ENCODE measurements at places on chromosomes 1 and 21.

DNA sequence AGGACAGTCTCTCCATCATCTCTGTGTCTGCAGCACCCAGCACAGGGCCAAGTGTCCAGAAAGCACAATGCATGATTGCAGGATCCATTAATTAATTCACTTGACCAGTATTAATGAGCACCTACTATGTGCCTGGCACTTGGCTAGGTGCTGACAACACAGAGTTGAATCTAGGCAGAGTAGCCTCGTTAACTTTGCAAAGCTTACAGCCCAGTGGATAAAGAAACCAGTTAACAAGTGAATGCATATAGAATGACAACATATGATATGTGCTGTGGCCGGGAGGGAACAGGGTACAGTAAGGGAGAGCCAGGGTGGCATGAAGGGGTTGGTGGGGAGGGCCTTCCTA is 10.9 kb downstream of the SLC1A7 start:
- peak; percentile 35 for DNase-seq

- DNase-seq: no peak
Observed at GRCh38 chr1:33332357-33332789, 11.5 kb upstream of the A3GALT2 start.

DNA sequence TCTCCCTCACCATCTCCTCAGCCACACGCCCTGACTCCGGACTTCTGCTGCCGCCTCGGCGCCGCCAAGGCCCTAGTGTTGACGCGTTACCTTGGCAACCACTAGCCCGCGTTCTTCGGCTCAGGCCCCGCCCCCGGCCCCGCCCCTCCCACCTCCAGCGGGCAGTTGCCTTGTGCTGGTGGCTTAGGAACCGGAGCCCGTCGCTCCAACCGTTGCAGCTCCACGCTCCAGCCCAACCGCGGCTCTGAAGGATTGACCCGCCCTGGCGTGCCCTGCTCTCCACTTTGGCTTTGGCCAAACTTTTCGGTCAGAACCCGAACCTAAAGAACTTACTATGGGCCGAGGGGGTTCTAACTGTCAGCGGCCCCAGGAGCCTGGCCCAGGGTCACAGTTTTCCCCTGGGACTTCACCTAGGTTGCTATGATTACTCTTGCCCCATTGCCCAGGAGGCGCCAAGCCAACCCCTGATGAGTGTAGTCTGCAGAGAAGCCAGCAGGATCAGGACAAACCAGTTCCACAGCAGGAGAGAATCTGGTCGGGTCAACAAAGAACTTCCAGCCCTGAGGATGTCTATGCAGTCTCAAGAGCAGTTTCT is at the start of gene CFAP45:
TSS of gene CFAP45 (minus strand) at position 80 of the 595 bp plus-strand sequence. CDS start at position 13, 67 bp downstream.
- peak; percentile 98 for DNase-seq

DNA sequence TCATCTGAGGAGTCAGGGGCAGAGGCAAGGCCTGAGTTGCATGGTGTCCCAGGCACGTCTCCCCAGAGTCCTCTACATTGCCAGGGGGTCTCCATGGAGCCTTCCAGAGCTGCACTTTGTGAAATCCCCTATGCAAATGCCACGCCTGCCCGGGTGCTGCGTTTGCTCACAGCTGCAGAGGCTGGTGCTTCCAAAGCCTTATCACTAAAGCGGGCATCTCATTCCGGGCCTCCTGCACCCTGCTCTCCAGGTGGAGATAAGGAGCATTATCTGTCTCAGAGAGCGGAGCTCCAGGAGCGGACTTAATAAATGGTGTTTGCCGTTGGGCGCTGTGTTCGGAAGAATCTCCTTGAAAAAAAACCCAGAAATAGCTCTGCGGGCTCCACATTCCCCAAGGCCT is 25.9 kb upstream of the ACTL8 start:
- DNase-seq: no peak

GRCh38 chr1:247241691-247242090 is 14.2 kb upstream of the VN1R5 start:
- no peak for DNase-seq

DNA sequence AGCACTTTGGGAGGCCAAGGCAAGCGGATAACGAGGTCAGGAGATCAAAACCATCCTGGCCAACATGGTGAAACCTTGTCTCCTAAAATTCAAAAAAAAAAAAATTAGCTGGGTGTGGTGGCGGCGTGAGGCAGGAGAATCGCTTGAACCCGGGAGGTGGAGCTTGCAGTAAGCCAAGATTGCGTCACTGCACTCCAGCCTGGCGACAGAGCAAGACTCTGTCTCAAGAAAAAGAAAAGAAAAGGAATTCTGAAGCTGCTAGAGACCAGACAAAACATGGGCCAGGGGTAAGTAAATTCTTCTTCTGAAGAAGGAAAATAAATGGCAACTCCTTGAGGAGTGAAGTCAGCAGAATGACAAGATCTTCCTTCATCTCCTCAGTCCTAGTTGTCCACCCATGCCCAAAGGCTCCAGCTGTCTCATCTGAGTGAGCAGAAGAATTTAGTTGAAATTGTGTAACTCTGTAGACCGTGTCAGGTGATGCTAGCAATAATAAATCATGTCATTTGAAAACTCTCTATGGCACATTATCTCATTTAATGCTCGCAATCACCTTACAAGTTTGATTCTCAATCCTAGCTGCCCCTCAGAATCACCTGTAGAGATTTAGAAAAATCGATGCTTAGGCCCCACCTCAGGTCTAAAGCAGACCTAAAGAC is 14.3 kb downstream of the PDZK1 start:
- DNase-seq: no peak

- DNase-seq: no peak
Observed at GRCh38 chr1:206506405-206507283, 687 bp upstream of the RASSF5 start.

DNA sequence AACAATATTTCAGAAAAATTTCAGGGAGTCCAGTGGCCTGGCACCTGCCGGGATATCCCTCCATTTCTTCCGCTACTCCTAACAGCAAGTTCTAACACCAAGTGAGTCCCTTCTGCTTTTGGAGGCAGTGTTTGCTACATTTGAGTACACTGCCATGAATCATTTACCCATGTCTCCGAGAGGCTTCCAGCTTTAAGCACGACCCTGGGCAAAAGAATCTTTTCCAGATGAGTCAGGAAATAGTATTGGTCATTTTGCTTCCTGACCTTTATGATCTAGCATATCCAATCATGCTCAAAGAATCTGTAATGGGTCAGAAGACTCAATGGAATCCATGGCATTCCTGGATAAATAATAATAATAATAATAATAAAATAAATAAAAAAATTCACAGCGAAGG is 60.7 kb upstream of the FMN2 start:
- DNase-seq: peak; percentile 61

DNA sequence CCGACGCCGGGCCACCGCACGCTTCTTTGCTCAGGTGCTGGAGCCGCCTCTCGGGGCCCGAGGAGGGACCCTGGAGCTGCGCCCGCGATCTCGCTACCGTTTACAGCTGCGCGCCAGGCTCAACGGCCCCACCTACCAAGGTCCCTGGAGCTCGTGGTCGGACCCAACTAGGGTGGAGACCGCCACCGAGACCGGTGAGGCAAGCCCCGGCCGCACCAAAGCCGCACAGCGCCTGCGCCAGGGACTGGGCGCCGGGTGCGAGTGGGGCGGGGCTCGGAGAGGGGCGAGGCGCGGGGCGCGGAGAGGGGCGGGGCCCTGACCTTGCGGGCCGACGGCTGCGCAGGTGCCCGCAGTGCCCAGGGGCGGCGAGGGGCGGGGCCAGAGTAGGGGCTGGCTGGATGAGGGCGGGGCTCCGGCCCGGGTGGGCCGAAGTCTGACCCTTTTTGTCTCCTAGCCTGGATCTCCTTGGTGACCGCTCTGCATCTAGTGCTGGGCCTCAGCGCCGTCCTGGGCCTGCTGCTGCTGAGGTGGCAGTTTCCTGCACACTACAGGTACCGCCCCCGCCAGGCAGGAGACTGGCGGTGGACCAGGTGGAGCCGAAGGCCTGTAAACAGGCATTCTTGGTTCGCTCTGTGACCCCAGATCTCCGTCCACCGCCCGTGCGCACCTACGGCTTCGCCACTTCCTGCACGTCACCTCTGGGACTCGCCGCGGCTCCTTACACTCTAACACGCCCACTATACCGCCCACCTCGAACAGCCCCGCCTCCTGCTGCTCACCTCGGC is 9.8 kb upstream of the CDC20 start:
- DNase-seq: peak; percentile 98

GRCh38 chr1:44229435-44230167 is 16.3 kb downstream of the DMAP1 start:
- DNase-seq: no peak

- DNase-seq: no peak
Observed at GRCh38 chr1:189682591-189682990, 795.1 kb downstream of the BRINP3 start.

GRCh38 chr21:31874812-31875212 is 2.0 kb downstream of the HUNK start:
- DNase-seq: peak; percentile 64

DNA sequence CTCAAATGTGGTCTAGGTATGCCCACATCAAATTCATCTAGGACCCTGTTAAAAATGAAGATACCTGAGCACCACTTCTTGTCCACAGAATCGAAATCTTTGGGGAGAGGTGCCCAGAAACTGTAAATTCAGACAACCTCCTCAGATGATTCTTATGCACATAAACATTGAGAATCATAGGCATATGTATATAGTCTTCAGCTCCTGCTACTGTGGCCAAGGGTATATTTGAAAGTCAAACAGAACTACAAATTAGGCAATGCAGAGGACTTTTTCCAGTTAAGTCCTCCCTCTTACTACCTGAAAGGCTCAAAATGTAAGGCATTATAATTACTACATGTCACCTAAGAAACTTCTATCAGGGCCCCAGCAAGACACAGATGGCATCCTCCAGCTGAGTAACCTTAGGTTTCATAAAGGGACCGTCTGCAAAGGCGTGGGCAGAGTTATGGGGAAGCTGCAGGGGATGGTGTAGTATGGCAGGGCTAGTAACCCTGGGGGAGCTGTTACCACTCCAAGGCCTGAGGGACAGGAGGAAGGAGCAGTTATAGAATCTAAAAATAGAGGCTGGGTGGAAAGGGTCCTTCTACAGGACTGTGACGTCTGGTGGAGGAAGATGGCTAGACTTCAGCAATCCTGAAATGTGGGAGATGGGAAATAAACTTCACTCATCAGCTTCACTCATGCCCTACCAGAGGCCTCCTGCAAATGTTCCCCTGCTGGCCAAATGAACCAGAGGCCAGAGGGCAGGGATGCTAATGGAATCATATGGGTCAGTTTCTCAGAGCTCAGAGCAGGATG is 46.3 kb downstream of the DAB1 start:
- peak; percentile 56 for DNase-seq

DNA sequence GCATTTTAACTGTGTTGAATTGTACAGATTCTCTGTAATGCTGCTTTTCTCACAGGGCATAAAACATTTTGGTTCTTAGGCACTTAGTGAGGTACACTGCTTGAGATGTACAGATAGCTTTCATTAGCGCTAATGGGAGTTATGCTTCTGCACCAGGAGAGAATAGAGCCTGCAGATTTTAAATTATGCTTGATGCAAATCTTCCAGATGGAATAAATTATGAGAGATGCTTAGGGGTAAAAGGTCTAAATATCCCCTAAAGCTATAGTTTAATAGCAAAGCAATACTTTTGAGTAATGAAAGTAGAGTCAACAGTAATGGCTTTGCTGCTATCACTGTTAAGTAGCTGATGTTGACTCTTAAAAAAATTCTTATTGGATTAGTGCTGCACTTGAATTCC is 248.9 kb downstream of the S1PR1 start:
- DNase-seq: no peak

- no peak for DNase-seq
Observed at GRCh38 chr1:161081519-161081918, 7.8 kb downstream of the NECTIN4 start.

DNA sequence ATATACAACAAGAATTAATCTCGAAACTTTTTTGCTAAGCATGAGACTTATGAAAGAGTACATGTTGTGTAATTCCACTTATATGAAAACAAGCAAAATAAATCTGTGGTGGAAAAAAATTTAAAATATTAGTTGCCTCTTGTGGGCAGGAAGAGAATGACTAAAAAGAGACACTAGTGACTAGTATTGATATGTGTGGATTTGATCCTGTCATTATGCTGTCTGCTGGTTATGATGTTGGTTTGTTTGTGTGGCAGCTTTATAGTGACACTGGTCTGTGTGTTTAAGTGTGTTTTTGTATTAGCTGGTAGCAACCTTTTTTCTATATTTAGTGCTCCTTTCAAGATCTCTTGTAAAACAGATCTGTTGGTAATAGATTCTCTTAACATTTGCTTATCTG is 267.8 kb upstream of the NRIP1 start:
- DNase-seq: no peak

DNA sequence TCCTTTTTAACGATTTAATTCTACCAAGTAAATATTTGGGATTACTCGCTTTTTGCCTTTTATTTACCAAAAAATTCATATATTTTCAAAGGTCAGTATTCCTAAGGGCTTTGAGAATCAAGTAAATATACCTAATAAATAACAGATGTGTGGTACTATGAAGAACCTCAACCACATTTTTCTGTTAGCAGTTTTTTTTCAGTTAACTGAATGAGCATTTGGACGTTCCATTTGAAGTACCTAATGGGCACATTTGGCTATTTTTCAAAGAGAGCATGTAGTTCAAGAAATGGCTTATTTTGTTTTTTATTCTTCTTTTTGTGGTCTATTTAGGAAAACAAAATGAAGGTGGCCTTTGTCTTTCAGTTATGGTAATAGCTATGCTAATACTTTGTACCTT is 253.0 kb downstream of the GPR52 start:
- no peak for DNase-seq

- DNase-seq: no peak
Observed at GRCh38 chr1:6207075-6207885, 1.4 kb downstream of the RNF207 start.

GRCh38 chr21:45590726-45591618 is 48.7 kb upstream of the SLC19A1 start:
- DNase-seq: peak; percentile 67

DNA sequence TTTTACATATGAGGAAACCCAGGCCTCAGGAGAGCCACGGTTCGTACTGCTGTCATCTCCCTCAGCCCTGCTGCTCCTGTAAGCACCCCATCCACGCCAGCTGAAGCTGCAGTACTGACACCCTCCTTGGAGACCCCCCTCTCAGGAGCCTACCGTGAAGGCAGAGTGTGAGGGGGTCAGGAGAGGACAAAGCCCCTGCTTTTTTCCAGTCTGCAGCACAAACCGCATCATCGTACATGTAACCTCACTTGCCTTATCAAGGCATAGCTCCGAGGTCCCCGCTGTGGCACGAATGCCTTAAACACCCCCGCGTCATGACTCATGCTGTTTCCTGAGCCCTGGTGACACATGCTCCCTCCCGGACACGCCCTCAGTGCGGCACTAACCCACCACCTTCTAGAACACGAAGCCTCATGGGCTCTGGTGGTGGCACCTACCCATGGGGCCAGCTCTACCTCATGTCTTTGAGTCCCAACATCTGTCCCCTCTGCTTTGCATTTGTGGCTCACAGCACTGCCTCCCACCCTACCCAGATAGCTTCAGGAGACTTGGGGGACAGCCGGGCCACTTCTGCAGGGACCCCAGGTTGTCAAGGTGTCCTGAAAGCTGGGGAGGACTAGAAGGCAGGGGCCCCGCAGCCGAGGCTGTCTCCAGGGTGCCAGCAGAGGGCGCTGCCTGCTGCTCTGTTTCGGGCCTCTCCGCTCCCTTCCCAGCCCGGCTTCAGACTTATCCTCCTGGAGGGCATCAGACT is 4.9 kb downstream of the SH3BGRL3 start:
- DNase-seq: peak; percentile 91

- peak; percentile 57 for DNase-seq
Observed at GRCh38 chr21:45514311-45515021, 27.8 kb downstream of the SLC19A1 start.
